ENCODE measurements at places on chromosomes 2 and 18.

GRCh38 chr18:47206945-47207637 is 30.9 kb upstream of the IER3IP1 start:
- DNase-seq: no peak

DNA sequence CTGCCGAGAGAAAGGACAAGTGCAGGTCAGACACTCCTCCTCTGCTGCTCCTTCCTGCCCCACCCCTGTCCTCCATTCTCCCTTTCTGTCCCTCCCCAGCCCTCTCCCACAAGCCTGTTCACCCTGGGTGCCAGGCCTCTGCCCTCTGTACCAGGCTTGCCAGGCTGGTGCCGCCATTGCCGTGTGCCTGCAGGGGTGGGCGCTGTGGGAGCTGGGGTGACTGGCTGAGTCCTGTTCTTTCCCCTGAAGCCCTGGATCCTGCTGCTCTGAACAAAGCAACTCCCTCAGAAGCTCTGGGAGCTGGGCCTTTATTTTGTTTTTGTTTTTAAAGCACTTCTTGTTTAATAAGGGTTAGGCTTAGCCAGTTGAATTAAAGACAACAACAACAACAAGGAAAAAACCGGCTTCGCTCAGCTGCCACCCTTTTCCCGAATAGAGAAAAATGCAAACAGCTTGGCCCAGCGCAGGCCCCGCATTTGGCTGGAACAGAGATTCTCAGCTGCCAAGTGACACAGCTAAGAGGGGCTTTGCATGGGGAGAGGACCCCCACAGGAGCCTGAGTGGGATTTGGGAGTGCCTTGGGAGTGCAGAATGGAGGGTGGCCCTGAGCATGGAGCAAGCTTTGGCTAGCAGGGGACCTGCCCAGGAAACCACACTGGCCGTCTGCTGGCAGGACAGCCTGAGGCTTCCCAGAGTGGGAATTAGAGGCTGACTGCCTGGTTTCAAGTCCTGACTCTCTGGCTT is 9.1 kb downstream of the PCARE start:
- DNase-seq: no peak

DNA sequence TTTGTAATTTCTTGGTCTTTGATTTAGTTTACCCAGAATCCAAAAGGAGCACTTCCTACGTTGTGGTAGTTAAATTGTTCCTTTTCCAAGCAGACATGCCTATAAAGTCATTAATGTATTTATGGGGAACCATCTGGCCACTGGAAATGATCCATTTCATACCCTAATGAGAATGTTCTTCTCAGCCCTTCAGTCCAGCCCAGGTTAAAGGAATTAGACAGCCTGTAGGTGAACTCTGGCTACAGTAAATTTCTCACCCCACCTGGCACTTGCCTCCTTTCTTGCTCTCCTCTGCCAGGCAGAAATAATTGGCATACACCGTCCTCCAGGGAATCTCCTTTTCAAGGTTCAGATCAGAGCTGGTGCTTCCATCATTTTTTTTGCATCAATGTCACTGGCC is 121.1 kb downstream of the SETBP1 start:
- DNase-seq: no peak

- DNase-seq: no peak
These were observed 328.0 kb upstream of the CRIM1 start for GRCh38 chr2:36027616-36028015.

DNA sequence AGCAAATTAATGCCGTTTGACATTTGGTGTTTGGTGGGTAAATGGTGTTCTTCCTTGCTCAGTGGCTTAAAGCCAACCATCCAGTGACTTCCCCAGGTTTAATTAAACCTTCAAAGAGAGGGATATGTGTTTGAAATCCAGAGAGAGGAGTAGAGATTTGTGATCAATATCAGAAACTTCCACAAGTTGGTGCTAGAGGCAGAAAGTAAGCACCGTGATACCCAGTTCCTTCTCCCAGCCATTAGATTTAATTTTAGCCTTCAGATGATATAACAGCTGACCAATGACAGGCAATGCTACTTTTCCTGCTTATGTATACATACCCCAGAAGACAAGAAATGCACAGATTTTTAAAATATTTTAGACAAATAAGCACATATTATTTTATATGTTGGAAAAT is 398.5 kb downstream of the CDH2 start:
- DNase-seq: no peak

DNA sequence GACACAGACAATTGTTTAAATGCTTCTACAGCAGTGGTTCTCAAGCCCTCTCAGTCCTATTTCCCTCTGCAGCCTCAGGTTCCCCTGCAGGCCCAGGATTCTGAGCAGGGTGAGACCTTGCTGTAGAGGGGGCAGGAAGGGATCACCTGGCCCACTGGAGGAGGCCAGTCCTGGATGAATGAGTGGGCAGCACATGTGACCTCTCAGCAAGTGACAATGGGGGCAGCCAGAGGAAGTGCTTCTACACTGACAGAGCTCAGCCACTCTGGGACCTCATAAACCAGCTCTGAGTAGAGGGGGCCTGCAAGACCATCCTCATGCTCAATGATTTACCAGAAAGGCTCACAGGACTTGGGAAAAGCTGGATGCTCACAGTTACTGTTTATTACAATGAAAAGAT is 63.2 kb downstream of the ASB1 start:
- DNase-seq: no peak

GRCh38 chr2:129253461-129253812 is 726.0 kb upstream of the RAB6C start:
- peak; percentile 32 for DNase-seq

DNA sequence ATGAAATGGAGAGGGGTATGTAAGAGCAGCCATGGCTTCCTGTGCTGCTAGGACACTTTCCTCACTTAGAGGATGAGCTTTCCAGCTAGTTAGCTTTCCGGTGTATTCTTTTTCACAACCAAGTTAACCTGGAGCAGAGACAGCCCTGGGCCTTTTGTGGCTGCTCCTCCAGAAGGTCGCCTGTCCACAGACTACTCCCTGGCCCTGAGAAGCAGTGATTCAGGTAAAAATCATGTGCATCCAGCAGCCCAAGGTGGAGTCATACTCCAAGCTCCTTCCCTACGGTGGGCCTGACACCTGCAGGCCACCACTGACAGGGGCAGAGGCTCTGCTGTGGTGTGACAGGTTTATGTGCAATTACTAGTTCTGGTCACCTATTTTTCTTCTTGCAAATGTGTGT is 187.2 kb downstream of the ANKRD30B start:
- DNase-seq: no peak

GRCh38 chr2:127415593-127416505 is 2.4 kb upstream of the PROC start:
- peak; percentile 68 for DNase-seq

GRCh38 chr2:182541268-182541667 is 114.4 kb upstream of the PDE1A start:
- DNase-seq: peak; percentile 18

DNA sequence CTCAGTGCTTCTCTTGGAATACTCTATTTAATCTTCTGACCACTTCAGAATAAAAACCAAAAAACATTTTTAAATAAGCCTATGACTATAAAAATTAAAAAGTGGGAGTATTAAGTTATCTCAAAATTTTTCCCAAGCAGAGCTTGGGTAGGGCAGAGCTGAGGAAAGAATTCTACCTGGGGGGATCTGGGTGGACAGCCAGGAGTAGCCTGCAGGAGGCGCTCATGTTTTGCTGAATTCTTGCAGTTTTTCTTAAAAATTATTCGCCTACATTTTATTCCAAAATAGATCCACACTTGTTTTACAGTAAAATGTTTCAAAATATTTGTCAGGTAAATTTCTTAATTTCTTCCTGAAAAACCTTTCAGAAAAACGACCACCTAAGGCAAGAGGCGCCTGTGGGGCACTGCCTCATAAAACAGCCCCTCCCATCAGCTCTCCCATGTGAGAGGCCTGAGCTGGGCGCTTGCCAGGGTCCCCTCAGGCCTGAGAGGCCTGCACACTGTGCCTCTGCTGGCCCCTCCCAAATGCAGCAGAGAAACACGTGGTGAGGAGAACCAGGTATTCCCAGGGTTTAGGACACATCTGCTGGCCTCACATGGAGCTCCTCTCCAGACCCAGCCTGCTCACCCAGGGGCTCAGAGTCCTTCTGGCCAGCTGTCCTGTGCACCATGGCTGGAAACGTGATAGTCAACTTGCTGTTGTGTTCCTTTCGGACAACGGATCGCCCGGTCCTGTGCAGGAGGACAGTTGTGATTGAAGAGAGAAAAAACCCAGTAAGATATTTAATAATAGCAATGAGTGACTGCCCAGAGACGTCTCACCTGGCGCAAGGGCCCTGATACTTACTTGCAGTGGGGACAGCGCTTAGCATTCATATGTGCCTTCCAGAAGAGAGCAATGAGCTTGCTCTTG is 17.5 kb downstream of the POLR1A start:
- DNase-seq: no peak

DNA sequence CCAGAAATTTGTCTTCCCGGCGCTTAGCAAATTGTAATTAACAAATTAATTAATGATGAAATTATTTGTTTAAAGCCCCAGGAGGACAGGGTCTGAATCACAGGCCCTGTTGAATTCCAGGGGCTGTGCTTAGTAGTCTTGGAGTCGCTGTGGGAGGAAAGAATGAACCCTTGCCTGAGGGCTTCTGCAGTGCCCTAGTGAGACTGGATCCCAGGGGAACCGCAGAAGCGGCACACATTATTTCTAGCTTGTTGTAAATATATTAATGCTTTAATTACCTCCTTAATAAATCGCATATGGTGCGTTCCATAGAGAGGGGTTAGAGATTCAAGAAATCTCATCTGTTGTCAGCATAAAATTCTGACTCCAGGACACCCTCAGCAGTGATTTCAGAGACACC is 235.4 kb downstream of the CELF4 start:
- no peak for DNase-seq

DNA sequence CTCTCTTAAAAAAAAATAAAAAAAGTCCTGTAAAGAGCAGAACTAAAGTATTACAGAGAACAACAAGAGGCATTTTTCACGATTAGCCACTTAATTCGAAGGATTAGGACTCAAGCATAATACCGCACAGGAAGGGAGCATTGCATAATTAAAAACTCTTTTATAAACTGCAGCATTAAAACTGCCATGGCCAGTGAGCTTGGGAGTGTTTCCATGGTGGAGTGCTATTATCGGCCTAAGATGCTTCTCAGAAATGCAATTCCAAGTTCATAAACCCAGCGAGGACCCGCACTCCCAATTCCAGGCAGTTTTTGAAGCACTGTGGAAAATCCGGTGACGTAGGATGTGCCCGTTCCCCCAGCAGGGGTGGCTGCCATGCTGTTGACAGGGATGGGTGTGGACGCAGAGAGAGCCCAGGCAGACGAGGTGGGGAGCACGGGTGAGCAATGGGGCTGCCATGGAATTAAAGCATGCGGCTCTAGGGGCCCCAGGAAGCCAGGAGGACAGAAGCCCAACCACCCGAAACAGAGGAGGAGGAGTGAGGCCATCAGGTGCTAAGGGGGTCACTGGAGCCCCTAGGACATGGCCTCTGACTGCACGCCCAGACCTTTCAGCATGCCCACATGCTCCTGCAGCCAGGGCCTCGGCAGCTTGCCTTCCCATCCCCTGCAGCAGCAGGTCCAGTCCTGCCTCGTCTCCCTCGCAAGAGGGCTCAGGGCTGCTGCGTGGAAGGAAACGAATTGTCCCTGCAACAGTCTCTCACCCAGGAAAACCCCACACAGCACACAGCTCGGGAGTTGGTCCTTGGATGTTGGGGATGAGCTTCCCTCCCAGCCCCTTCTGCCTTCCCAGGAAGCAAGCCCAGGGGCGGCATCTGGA is 233.4 kb downstream of the NDUFA10 start:
- no peak for DNase-seq

GRCh38 chr2:147373800-147374422 is 470.9 kb upstream of the ACVR2A start:
- no peak for DNase-seq
